ENCODE measurements at places on chromosomes 12 and 14.
A peak's percentile ranks its signal among the peaks of the same experiment; 100 is the strongest.

GRCh38 chr12:118773956-118774723, 207.2 kb upstream of the SRRM4 start:
- DNase-seq = peak; percentile 36

GRCh38 chr12:51914034-51914923, 7.0 kb downstream of the ACVRL1 start:
- DNase-seq = no peak

DNA sequence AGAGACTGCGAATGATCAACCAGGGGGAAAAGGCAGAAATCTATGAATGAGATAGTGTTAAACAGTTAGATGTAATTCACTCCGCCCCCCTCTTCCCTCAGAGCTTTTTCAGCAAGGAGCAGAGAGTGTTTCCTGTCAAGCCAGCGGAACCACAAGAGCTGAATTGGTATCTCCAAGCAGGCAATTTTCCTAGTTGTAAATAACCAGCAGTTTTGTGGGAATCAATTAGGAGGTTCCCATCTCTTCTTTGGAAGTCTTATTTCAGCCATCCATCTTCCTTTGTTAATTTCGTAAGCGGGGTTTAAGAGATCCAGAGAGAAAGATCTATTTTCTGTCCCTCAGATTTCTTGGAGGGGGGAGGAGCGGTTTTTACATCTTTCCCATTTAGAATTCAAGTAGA, 178.0 kb downstream of the FOXN3 start:
- DNase-seq = no peak

GRCh38 chr14:21149641-21150367, 6.1 kb downstream of the OR5AU1 start:
- no peak for DNase-seq

GRCh38 chr14:97107760-97108159, 310.6 kb downstream of the VRK1 start:
- DNase-seq = peak; percentile 29

- no peak for DNase-seq
Observed at GRCh38 chr12:48334808-48335207, 15.9 kb downstream of the ZNF641 start.

GRCh38 chr14:75313294-75313693, 34.7 kb downstream of the FOS start:
- DNase-seq = no peak

DNA sequence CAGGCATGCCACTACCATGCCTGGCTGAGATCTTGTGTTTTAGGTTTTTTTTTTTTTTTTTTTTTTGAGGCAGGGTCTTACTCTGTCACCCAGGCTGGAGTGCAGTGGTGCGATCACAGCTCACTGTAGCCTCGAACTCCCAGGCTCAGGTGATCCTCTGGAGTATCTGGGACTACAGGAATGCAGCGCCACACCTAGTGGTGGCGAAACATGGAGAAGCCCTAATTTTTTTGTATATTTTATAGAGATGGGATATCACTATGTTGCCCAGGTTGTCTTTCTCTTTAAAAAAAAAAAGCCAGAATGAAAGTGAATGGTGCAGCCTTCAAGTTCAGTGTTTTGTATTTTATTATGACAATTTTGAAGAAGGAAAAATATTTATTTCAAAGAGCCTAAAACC, 44.1 kb downstream of the FGD4 start:
- no peak for DNase-seq

DNA sequence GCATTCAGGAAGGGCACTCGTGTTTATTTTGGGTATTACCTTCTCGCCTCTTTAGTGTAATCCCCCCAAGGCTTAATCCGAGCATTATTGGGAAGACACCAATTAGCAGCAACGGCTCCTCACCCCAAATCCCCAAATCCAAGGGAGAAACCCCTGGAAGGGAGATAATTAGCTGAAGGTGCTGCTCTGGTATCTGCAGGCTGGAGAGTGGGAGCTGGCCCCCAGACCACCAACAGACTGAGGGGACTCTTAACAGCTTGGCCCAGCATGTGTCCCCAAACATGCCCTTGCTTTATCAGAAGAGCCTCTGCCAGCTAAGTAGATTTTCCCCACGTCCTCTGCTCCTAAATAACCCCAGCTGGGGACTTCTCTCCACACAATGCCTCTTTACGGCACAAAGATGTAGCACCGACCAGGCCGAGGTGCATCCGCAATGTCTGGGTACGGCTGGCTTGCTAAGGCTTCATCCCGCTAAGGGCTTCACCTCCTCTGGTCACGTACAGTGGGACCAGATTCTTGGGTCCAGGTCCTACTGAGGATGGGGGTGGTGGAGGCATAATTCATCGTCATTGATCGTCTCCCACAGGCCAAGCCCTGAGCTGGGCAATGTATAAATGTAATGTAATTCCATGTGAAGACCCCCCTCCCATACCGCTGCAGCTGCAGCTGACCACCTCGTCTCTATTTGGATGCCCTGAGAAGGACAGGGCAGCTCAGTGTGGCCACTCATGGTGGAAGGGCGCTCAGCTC, 123.7 kb upstream of the GSC start:
- DNase-seq = no peak

GRCh38 chr14:78863143-78863542, 693.0 kb downstream of the NRXN3 start:
- DNase-seq = peak; percentile 62

- DNase-seq = no peak
Observed at GRCh38 chr12:25065035-25065434, 116.1 kb upstream of the BCAT1 start.

DNA sequence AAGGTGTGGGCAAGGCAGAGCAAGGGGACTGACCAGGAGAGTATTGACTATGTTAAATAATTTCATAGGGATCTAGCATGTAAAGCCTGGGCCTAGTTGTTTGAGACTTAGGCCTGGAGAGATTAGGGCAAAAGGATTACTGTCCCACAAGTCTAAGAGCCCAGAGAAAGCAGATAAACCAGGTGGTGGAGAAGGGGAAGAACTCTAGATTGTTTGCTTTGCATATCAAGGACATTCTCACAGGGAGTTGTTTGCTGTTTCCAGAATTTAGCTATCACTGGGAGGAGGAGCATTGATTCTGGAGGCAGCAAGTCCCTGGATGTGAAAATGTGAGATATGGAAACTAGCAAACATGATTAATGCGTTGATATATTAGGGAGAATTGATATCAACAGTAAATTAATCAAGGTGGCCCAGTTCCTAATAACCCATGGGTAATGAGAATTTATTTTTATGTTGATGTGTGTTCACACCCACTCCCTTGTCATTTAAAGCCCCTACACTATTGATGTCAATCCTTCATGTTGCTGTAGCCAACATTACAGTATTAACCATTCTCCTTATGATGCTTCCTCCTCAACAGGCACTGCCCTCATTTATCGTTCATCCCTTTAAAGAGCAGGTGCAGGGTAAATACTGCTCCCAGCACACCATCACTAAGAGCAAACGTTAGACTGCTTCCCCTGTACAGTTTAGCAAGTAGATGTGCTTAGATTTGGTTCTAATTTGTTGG, 1666.7 kb upstream of the FLRT2 start:
- no peak for DNase-seq

DNA sequence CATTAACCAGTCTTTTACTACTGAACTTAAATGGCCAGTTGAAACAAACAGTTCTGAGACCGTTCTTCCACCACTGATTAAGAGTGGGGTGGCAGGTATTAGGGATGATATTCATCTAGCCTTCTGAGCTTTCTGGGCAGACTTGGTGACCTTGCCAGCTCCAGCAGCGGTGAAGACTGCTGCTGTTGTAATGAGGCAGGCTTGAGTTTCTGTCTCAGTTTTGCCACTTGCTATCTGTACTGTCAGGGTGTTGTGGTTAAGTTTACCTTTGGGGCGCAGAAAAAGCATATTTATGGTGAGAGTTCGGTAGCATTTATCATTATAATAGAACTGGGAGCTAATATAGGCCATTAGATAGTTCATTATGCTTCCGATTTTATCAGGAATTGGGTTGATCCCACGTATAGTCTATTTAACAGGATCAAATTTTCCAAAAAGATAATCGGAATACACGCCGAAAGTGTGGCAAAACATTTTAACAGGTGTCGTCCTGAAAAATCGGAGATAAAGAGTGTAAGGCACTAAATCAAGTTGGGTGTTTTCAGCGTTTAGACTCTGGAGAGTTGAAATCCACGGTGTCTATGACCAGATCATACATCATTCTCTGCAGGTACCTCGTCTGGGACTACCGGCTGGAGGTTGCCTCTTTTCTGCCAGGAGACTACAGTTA, 688 bp upstream of the NECAP1 start:
- no peak for DNase-seq

DNA sequence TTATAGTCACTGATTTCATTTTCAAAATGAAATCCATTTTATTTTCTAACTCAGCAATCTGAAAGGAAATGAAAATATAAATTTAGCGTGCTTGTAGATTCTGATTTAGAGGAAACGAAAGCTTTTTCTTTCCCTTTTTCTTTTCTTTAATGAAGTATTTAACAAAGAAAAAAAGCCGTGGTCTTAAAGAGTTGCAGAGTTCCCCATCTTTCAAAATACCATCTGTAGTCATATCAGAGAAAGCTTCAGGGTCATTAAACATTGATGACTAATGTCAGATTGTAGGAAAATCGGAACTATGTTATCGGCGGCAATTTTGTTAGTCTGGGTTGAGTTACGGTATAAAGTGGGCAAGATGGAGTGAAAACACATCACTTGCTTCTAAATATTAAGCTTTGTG, 32.3 kb downstream of the DRAM1 start:
- no peak for DNase-seq

- DNase-seq = no peak
Observed at GRCh38 chr14:88934351-88934806, 109.9 kb downstream of the TTC8 start.

DNA sequence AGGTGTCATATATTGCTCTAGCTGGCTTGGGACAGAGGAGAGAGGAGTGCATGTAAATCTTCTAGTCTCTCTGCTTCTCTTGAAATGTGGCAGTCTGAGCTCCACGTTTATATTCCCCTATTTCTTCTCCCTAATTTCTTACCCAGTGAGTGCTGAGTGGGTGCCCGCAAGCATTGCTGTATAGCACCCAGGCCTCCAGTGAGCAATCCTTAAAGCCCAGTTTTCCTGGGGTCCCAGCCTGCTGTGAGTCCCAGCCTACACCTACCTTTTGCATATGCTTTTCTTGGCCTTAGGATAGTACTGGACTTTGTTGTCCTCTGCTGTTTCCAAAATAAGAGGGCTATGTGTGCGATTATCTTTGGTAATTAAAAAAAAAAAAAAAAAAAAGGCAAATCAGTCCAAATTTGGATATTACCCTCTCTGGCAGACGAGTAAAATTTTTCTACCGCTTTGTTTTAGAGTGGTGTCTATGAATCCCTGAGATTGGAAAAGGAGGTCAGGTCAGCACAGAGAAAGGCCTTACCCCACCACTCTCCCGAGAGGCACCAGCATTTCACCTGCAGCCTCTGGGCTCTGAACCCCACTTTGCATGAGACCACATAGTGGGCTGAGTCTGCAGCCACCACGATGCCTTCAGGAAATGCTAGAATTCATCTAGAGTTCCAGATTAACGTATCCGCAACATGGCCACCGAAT, 1.1 kb downstream of the MGST1 start:
- no peak for DNase-seq
